Activated CD8-positive, alpha-beta T cell treated with anti-CD3 and anti-CD28 coated beads for 36 hours (primary cell): ENCODE measurements at places on chromosomes 1 and 21. TPM values are rescaled to one million over a fixed set of nuclear protein-coding genes. Genes with fewer than 3 reads are reported as not detected.
A peak's percentile ranks its signal among the peaks of the same experiment; 100 is the strongest.

GRCh38 chr1:10835822-10836421 lies 39.5 kb upstream of the CASZ1 start:
- peak; percentile 14 for DNase-seq

DNA sequence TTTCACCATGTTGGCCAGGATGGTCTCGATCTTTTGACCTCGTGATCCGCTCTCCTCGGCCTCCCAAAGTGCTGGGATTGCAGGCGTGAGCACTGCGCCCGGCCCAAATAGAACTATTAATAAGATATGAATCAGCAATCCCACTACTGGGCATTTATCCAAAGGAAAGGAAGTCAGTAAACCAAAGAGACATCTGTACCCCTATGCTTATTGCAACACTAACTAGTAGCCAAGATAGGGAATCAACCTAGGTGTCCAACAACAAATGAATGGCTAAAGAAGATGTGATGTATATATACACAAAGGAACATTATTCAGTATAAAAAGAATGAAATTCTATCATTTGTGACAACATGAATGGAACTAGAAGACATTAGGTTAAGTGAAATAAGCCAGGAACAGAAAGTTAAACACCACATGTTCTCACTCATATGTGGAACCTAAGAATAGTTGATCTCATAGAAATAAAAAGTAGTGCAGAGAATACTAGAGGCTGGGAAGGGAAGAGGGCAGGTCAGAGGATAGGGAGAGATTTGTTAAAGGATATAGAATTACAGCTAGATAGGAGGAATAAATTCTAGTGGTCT lies 48.8 kb downstream of the XPR1 start:
- no peak for DNase-seq

DNA sequence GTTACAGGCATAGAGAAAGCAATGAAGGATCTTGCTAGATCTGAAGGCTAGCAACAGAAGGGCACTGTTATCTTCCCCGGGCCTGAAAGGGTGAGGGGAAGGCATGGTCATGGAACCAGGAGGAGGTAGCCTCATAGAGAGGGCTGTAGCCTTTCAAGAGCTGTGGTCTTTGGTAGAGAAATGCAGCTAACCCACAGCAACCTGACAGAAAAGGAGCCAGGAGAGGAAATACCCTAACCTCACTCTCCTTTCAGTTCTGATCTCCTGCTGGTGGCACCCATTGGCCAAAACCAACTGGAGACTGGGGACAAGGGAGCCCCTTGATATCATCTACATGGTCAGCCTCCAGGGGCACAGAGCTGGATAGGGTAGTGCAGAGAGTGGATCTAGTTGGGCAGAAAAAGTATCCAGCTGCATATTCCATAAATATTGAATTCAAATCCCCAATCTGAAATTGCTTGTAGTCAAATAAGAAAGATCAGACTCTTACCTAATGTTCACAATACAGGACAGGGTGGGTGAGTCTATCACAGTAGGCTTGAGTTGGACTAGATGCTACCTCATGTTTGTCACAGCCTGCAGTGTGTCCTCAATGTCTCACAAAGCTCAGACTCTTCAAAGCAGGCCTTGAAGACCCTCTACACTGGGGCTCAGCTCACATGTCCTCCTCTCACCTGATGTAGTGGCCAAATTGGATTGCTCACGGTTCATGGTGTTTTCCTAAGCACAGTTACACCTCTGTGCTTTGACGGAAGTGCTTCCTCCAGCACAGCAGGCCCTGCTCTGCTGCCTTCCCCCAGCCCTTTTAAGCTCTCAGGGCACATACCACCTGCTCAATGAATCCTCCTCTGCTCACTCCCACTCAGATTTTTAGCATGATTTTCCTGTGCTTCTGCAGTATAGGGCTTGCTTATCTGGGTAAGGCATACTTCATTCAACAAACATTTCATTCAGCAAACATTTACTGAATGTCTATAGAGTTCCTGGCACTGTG lies 74.1 kb upstream of the JUN start:
- DNase-seq, result peak; percentile 54

DNA sequence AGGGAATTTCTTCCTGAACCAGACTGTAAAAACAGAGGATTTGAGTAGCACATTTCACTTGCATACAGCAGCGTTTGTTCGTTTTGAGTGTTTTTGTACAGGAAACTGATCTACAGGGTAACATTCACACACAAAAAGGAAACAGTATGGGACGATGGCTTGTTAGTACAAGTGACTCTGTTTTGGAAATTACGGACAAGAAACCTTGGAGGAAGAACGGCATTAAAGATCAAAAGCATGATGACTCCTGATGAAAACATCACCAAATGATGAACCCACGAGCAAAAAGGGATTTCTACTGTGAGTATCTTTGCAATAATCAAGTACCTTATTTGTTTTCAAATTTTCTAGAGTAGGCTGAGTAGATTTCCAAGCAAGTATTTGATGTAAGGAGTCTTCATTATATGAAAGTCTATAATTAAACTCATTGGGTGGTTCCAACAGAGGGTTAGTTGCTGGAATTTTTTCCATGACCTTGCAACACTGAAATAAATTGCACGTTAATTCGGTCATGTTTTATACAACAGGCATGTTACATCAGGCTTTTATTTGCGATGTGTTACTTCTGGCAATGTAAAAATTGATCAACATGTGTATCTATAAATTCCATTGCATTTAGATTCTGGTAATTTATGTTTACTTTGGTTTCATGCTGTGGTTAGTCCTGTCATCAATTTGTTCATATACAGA lies 76.7 kb upstream of the KCNK2 start:
- no peak for DNase-seq

- no peak for DNase-seq
These were observed 2.9 kb downstream of the OR10J5 start for GRCh38 chr1:159532922-159533321.

- no peak for DNase-seq
These were observed 7.3 kb downstream of the EDEM3 start for GRCh38 chr1:184747089-184747955.

GRCh38 chr1:23810818-23811540 lies 10.4 kb upstream of the GALE start:
- peak; percentile 69 for DNase-seq

DNA sequence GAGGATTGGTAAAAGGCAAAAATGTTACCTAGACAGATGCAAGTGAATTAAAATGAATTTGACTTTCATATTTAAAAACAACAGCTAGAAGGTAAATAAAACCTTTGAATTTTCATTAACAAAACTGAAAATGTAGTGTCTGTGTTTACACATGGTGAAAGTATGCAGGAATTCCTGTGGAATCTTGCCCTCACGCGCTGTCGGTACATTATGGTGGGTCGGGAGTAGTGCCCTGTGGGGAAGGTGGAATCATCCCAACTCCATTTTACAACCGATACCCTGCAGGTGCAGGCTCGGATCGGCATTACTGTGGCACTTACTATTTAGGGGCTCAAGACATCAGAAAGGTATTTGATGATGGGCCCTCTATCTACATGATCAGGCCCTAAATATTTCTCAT lies 197.2 kb upstream of the MAP1LC3C start:
- no peak for DNase-seq

DNA sequence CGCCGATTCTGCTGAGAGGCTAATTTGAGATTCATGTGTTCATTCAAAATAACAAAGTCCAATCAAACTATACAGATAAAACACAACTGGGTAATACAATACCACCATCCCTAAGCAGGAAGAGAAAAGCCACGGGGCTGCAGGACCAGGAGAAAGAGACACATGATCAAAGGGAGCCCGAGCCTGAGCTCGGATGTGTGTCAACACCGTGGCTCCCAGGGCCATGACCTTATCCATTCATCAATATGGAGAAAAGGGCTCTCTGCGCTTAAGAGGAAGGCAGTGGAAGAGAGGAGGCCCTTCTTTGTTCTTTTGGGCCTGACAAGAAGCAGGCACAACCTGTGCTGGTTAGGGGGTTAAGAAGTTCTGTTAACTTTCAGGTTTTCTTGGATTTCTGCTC lies 56.7 kb downstream of the HUNK start:
- no peak for DNase-seq

DNA sequence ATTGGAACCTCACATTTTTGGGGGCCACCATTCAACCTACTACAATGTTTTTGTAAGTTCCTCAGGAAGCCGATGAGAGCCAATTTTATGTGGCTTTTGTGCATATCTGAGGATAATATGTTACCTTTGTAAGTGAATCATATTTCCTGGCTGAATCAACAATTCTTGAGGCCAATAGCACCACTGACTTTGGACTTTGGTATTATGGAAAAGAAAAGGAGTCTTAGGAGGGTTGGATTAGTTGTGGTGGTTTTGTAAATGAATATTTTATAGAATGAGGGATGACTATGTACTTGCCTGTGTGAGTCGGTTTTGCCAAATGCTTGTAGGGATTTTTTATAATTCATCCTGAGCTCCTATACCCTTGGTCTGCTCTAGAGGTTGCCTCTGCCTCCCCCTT lies 181.5 kb upstream of the HMGB4 start:
- DNase-seq, result no peak

DNA sequence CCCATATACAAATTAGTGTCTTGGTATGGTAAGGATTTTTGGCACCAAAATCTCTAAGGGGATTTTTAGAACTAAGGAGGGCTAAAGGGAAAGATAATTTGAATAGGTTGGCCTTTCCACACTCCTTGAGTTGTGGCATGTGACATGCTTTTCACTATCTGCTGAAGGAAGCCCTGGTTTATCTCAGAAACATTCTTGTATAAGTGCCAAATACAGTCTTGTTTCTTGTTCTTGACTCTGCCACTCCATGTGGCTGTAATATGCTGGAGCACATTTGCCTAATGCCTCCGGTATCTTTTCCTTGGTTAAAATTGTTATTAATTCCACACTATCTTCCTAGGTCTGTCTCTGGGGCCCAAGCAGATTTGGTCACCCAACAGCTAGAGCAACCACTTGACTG lies 457.0 kb downstream of the USP25 start:
- DNase-seq, result no peak

DNA sequence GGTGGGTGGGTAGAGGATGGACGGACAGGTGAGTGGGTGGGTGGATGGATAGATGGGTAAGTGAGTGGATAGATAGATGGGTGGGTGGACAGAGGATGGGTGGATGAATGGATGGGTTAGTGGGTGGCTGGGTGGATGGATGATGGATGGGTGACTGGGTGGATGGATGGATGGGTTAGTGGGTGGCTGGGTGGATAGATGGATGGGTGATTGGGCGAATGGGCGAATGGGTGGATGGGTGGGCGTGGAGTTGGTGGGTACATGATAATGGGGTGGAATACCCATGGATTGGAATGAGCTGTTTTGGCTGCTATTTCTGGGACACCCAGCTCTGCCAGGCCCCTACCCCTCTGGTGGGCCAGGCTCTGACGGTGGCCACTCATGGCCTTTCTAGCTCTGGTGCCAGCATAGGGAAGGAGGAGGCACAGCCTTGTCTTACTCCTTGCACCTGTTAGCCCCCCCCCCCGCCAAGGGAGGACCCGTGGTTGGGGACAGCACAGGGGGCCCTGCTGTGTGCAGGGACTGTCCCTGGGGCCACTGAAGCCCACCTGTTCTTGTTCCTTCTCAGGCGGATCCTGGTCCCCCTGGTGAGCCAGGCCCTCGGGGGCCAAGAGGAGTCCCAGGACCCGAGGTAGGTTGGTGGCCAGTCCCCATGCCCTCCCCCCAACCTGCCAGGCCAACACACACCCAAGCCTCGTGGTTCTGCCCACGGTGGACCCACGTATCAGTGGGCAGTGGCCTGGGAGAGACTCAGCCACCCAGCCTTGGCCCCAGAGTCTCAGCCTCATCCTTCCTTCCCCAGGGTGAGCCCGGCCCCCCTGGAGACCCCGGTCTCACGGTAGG lies 26.4 kb downstream of the COL6A2 start:
- DNase-seq, result no peak

DNA sequence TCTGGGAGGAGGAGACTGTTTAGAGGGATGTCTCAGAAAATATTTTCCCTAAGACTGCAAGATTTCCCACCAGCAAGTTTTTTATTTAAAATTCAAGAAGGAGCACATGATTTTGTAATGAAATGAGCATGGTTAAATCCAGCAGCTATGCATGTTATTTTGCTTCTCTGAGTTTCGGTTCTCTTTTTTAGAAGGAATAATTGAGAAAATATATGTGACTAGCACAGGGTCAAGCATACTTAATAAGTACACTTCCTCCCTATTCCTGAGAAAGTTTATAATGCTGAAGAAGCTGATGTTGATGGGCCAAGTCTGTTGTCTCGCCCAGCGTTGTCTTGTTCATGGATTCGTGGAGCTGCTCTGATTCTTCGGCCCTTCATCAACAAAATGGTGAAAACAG lies 51.2 kb downstream of the EXO1 start:
- DNase-seq, result no peak

GRCh38 chr1:15957221-15958095 lies 18.4 kb downstream of the ZBTB17 start:
- no peak for DNase-seq

- DNase-seq, result no peak
These were observed 2.8 kb upstream of the ARF1 start for GRCh38 chr1:228079601-228080263.

- DNase-seq, result no peak
These were observed 62.5 kb upstream of the ARHGAP29 start for GRCh38 chr1:94299627-94300553.

DNA sequence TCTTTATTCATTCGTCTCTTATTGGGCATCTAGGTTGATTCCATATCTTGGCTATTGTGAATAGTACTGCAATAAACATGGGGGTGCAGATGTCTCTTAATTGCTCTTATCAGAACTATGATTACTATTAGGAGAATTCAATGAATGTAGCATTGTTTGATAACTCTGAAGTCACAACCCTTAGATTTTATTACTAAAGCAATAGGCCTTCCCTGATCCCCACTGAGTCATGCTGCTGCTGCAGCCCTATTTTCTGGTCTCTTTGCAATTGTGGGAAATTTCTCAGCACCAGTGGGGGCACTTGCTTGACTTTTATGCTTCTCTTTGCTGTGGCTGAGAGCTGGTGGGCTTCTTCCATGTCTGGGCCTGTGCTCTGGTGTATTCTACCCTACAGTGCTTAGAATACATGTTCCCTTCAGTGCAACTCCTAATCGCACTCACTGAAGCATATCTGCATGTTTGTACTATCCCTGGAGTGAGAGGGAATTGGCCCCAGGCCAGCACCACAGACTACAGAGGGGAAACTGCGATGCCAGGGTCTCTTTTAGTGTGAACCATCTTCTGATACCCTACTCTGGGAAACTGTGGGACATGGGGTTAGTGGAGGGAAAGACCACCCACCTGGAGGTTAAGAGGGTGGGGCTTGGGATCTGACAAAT lies 52.2 kb upstream of the ROR1 start:
- no peak for DNase-seq

GRCh38 chr1:208068908-208069307 lies 158.0 kb upstream of the CD34 start:
- no peak for DNase-seq

NCMAP gene
- total RNA-seq, result 0.20 TPM

PLA2G2D gene
- not detected for total RNA-seq

OR2T29 gene
- not detected for total RNA-seq

MYCL gene
- total RNA-seq, result 0.13 TPM

EFHD2 gene
- total RNA-seq, result 45.6 TPM

PCBP3 gene
- 2.2 TPM for total RNA-seq

FNDC5 gene
- total RNA-seq, result not detected
